ENCODE measurements at places on chromosomes 2 and 18. TPM values are rescaled to one million over a fixed set of nuclear protein-coding genes. Genes with fewer than 3 reads are reported as not detected.

DNA sequence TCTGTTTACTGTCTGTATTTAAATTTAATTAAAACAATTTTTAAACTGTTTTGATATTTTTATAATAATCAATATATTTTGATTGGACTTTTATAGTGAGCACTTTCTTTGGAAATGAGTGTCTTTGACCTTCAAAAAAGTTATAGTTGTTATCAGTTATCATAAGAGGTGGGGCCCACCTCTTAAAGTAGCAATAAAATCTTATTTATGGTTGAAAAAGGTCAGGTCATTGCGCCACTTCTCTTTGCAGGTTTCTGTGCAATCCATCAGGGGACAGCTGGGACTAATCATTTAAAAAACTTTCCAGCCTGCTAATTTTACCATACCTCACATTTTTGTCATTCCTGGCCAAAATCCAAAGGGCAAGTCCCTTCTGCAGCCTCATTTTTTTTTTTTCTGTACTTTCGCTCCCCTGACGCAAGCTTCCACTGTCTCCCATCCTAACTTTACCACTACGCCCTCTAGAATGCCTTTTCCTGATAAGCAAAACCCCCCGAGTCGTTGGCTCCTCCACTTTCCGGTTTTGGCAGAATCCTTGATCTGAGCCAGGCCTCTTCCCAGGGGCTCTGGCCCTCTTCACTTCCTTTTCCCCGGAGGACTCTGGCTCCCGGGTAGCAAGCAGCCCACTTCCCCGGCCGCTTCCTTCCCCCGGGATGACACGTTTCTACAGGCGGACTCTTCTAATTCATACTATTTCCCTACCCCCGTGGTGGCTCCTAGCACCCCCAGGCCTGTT is 1.1 kb upstream of the SEH1L start:
- H3K4me1 ChIP-seq: peaks cover 14% of the 10 kb centered on the region
- H3K4me3 ChIP-seq: peak overlapping the region; percentile 96
- peak; percentile 69 for DNase-seq

GRCh38 chr2:85447222-85447585 is 28.7 kb downstream of the SH2D6 start:
- H3K4me3 ChIP-seq: no peak overlapping the region
- no peaks in the 10 kb centered on the region for H3K27me3 ChIP-seq
- H3K4me1 ChIP-seq: peaks cover 24% of the 10 kb centered on the region
- no peak overlapping the region for H3K27ac ChIP-seq
- H3K36me3 ChIP-seq: no peaks in the 10 kb centered on the region

LIPT1 gene
- total RNA-seq: 13.1 TPM

SMYD1 gene
- not detected for total RNA-seq

- DNase-seq: no peak
- H3K27ac ChIP-seq: no peak overlapping the region
- H3K27me3 ChIP-seq: no peaks in the 10 kb centered on the region
- no peak overlapping the region for H3K4me3 ChIP-seq
- peaks cover 42% of the 10 kb centered on the region for H3K36me3 ChIP-seq
These were observed 13.5 kb downstream of the EFEMP1 start for GRCh38 chr2:55910077-55910476.

LRRFIP1 gene
- 197 TPM for total RNA-seq
